Ovary (tissue), 10 donors: ENCODE measurements at places on chromosomes 2 and 18. TPM values are rescaled to one million over a fixed set of nuclear protein-coding genes. Genes with fewer than 3 reads are reported as not detected.

GRCh38 chr2:75846683-75847190 lies 136.0 kb upstream of the GCFC2 start:
- no peak for DNase-seq

- DNase-seq = no peak
Measured at GRCh38 chr2:177784745-177785067, 287.9 kb downstream of the PDE11A start.

GRCh38 chr2:24049485-24050021 lies at the start of gene FKBP1B:
TSS of gene FKBP1B (plus strand) at chr2:24049741. CDS start at chr2:24049850, 109 bp downstream.
- DNase-seq = peak; percentile 50

GRCh38 chr2:122514451-122514996 lies 759.1 kb downstream of the TSN start:
- DNase-seq = no peak

DNA sequence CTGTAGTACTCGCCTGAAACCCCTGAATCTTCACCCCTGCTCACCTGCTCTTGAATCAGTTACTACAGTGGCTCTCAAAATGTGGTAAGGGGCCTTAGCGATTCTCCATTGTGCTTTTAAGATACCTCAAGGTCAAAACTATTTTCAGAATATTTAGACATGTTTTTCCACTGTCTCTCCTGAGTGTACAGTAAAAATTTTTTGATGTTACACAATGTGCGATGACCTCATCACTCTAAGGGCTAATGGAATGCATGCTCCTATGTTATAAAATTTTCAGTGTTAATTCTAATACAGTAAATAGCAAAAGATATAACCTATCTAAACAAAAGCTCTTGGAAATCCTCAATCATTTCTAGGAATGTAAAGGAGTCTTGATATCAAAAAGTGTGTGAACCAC lies 336.9 kb upstream of the PKDCC start:
- DNase-seq = no peak

DNA sequence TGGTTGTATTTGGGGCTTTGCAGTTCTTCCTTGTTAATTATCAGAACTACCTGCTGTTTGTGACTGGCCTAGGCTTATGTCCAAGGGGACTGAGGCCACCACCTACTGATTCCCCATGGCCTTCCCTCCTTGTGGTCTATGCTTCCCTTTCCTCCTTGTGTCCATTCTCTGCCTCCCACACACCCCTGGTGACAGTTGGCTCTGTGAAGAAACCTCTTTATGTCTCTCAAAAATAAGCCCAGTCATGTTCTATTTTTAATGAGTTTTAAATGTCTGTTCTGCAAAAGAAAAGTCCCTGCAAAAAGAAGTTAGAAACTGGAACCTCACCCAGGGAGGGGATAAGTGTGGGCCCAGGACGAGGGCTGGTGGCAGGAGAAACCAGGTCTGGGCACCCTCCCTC lies 105.0 kb downstream of the SMC6 start:
- no peak for DNase-seq

GRCh38 chr2:213500881-213501280 lies 216.6 kb downstream of the SPAG16 start:
- DNase-seq = no peak

DNA sequence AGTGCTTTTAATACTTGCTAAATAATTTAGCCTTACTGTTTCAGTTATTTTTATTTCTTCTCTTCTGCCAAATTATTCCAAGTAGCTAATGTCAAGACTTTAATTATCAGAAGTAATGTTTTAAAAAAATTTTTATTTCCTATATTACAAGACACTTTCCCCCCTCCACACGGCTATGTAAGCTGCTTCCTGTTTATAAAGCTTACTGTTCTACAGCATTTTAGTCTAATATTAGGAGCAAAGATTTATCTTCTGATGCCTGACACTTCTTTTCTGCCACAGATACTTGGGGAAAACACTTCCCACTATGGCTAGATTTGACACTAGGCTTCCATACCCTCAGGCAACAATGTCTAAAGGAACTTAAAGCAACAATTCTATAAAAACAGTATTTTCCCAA lies 62.3 kb downstream of the ROCK1 start:
- DNase-seq = no peak

- no peak for DNase-seq
Measured at GRCh38 chr2:237590272-237591140, at the start of gene RAB17. TSS of gene RAB17 (minus strand) at chr2:237590734. CDS start at chr2:237586154, 4,580 bp downstream.

GRCh38 chr2:66436581-66437001 lies 1.7 kb downstream of the MEIS1 start:
- DNase-seq = no peak

- DNase-seq = no peak
Measured at GRCh38 chr2:127792805-127793204, 18.2 kb downstream of the WDR33 start.

GRCh38 chr2:209525834-209526281 lies 102.0 kb downstream of the MAP2 start:
- no peak for DNase-seq

DNA sequence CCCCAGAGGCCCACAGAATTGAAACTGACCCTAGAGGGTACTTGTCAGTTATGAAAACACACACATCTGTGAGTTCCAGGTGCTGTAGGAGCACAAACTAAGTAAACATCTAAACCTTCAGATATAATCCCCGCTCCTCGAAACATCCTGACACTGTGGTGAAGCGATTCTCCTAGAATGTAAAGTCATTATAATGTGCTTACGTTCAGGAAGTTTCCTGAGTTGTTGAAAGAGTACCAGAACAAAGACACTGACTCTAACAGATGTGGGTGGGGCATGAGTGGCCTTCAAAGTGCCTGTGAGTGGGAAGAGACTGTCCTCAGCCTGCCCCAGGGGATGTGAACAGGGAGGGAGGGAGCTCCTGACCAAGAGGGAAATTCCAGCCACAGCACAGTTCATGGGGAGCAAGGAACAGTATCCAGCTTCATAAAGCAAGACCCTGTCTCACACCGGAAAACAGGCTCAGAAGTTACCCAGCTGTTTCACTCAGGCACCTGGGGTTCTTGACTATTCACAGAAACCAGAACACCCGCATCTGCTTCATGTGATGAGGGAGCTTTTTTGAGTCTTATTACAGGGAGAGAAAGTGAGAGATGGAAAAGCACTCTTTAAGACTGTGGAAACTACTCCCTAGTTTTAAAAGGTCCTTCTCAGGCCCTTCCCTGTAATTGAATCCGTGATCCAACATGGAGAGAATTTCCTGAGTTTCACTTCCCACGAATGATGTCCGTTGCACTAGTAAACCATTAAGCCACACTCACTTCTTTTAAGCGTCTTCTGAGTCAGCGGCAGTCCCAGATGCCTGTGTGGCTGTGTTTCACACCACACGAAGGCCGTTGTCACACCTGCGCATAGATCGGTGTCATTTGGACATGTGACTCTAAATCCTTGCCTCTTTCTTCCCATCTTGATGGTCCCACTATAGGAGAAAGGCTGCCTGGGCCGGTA lies 88.6 kb upstream of the EML6 start:
- peak; percentile 35 for DNase-seq

- no peak for DNase-seq
Measured at GRCh38 chr2:1603059-1603458, 141.3 kb downstream of the PXDN start.

- no peak for DNase-seq
Measured at GRCh38 chr18:45398448-45398847, 216.8 kb upstream of the SLC14A2 start.

DNA sequence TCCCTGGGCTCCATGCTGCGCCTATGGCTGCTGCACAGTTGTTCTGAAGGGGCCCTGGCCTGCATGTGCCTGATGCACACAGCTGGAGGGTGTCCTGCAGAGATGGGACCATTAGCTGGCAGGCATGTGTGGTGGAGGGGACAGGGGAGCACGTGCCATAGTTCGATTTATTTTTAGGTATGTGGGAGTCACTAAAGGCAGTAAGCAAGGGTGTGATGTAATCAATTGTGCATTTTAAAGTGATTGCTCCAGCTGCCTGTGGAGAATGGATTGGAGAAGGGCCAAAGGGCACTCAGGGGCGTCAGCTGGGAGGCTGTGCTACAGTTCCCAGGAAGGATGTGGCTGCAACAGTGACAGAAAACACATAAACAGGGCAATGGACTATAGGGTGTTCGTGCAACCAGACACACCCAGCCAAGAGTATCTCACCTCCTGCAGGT lies 205.1 kb downstream of the ARL4C start:
- no peak for DNase-seq

DNA sequence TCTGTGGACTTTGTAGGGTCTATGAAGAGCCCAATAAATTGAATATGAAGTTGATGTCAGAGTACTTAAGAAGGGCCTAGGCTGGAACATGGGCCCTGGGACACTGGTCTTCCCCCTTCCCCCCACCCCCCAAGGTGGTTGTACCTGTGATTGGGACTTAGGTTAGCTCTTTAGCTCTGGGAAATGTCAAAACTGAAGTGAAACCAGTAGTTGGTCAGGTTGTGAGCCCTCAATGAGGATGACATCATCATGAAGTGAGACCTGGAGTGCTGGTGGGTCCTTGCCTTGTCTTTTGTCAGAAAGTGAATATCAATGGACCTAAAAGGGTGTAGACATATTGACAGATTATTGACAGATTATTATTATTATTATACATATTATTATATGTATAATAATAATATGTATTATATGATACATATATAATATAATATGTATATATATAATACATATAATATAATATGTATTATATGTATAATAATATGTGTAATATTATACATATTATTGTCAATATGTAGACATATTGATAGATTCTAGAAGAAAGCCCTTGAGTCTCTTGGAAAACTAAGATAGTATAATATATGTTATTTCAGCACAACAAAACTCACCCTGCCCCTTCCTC lies 5.4 kb downstream of the MARS2 start:
- DNase-seq = no peak

GRCh38 chr18:35597758-35598157 lies 16.2 kb downstream of the GALNT1 start:
- DNase-seq = no peak

GRCh38 chr18:52484977-52485376 lies 145.0 kb downstream of the DCC start:
- no peak for DNase-seq

DNA sequence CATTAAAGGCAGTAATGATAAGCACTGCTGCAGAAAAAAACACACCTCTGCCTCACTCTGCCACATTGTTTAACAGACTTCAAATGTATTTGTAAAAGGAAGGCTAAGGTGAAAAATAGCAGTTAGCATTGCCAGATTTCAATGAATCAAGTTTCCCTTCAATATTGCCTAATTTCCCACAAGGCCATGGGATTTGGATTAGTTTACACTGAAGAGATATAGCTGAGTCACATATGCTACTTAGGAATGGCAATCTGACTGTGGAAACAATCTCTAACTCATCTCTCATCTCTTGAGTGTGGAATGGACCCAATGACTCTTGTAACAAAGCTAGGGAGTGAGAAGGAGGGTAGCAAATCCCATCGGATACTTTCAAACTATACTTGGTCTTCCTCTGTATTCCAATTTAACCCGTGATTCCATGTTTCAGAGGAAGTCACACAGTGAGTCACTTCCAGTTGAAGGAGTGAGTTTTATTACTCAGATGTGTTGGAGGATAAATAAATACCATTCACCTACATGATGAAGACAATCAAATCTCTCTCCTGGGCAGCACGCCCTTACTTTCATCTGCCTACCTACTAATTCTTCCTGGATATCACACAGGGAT lies 5.1 kb downstream of the B4GALT6 start:
- no peak for DNase-seq

DNA sequence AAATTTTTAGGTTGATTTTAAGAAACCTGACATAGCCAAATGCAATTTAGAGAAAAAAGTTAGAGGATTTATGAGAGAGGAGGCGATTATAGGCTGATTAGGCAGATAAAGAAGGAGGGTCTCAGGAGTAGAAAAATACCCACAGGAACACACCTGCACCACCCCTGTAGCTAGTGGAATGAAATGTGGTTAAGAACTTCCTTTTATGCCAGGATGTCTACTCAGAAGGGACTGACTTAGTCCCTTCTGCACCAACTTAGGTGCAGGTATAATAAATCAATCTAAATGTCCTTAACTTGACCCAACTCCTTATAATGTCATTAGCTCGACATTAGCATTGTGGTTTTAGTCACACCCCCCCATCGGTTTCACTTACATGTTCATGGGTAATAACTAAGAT lies 1274.5 kb upstream of the TMEFF2 start:
- no peak for DNase-seq

DNA sequence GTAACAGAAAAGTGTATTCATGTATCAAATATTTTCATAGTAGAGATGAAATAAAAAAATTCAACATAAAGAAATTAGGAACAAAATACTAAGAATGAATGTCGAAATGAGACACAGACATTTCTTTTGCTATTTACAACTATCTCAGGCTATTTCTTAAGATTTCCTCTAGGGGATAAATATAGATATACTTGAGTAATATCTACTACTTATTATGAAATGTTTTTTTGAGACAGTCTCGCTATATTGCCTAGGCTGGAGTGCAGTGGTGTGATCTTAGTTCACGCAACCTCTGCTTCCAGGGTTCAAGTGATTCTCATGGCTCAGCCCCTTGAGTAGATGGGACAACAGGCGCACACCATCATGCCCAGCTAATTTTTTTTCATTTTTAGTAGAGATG lies 326.1 kb downstream of the RNF144A start:
- no peak for DNase-seq

DNA sequence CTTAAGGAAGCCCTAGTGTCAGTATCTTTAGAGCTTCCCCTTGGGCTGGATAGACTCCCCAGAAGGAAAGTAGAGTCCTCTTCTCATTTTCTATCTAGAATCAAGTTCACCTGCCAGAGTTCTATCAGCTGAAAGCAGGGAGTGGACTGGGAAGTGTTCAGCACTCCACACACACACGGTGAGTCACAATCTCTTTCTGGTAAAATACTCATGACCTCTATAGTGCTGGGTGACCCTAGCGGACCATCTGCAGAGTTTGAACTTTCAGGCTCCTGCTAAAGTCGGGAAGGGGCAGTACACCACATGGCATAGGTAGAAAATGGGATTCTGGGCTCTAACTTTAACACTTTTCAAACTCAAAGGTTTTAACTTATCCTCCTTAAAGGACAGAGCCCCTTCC lies 43.3 kb downstream of the SAP130 start:
- no peak for DNase-seq

GRCh38 chr2:83191316-83191715 lies 1267.8 kb downstream of the SUCLG1 start:
- no peak for DNase-seq

GRCh38 chr2:106851087-106851874 lies 34.7 kb downstream of the ST6GAL2 start:
- DNase-seq = no peak

- no peak for DNase-seq
Measured at GRCh38 chr2:75087736-75088135, 111.6 kb downstream of the TACR1 start.

The SDC1 gene
- 2.3 TPM for total RNA-seq

The SIX3 gene
- total RNA-seq = not detected

The GAREM2 gene
- total RNA-seq = 2.7 TPM

The WNT10A gene
- 12.4 TPM for total RNA-seq

The SEPTIN10 gene
- 92.3 TPM for total RNA-seq

The POTEI gene
- total RNA-seq = not detected

The CRYBA2 gene
- not detected for total RNA-seq

The ZNF236 gene
- total RNA-seq = 29.8 TPM

The SP5 gene
- 1.2 TPM for total RNA-seq

The ATP9B gene
- 48.2 TPM for total RNA-seq

The CYS1 gene
- total RNA-seq = 8.8 TPM

The GKN1 gene
- total RNA-seq = not detected
